ENCODE measurements at places on chromosomes 3 and 15. TPM values are rescaled to one million over a fixed set of nuclear protein-coding genes. Genes with fewer than 3 reads are reported as not detected.

SERPINI1 gene
- 1.9 TPM for total RNA-seq

CCR3 gene
- not detected for total RNA-seq

FGF7 gene
- total RNA-seq = not detected

LRRFIP2 gene
- 34.1 TPM for total RNA-seq

PEX11A gene
- total RNA-seq = 4.0 TPM

SHC4 gene
- total RNA-seq = 4.2 TPM

TLE3 gene
- 90.9 TPM for total RNA-seq

GOLGA8G gene
- not detected for total RNA-seq

NPTN gene
- 99.9 TPM for total RNA-seq
